ENCODE measurements at places on chromosomes 3 and 15.

DNA sequence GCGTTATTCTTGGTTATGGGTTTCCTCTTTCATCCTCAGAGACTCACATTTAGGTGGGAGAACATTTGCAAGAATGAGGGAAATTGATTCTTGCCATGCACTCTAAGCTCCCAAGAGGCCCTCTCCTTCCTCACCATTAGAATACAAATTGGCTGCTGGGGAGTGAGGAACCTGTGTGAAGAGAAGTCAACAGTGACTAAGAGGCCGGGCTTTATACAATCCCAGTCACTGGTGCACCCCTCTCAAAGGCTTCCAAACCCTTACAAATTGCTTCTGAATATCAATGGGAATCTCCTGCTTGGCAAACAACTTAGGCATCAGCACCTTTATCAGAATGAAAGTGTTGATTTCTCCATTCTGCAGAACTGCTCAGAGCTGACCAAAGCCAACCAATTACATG, 16.5 kb upstream of the RGMA start:
- no peak for DNase-seq

DNA sequence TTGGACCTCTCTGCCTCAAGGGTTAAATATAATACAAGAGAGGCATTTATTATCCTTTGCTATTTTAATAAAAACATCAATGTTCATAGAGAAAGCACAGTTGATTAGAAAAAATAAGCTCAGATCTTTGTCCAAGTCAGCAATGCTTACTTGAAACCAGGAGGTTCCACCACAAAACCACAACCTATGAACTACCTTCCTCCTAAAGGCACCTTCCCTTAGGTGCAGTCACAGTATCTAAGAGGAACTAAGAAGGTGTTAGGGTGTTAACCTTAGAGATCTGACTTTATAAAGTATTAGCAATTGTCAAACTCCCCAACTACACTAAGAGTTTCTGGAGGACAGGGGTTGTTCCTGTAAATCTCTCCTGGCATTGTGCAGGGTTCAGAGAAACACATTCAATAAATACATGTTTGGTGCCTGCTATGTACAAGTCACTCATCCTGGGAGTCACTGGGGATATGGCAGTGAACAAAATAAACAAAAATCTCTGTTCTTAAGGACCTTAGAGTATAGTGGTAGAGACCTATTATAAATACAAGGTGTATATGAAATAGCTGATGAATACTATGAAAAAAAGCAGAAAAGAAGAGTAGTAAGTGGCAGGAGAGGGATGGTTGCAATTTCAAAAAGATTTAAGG, 208.6 kb downstream of the NFKBIZ start:
- DNase-seq: no peak

GRCh38 chr15:85649372-85649771, 145.4 kb downstream of the KLHL25 start:
- DNase-seq: no peak

DNA sequence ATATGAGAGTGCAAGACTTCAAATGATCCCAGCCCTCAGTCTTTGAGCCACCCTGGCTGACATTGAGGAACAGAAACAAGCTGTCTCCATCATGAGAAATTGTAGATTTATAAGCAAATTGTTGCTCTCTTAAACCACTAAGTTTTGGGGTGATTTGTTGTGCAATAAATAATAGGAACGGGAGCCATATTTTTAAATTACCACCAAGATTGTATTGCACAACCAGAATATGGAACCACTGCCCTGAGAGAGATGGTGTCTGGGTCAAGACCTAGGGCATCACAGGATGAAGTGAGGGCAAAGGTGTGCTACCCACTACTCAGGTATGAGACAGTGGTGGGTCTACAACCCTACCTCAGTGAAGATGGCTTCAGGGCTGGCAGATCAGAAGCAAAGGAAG, 2.3 kb upstream of the CFAP92 start:
- no peak for DNase-seq

DNA sequence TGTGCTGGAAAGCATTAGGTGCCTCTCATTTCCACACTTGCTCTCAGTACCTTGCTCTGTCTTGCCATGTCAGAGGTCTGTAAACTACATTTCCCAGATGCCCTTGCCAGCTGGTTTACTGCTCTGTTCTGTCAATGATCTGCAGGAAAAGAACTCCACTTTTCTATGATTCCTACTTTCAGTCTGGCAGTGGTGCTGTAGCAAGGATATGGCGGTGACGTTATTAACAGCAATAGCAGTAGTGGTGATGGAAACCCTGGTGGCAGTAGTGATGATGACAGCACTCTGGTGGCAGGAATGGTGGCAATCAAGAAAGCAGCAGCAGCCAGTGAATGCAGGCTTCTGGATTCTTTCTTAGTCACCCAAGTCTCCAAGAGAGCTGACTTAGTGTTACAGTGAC, 665.2 kb downstream of the DIPK2A start:
- DNase-seq: no peak

DNA sequence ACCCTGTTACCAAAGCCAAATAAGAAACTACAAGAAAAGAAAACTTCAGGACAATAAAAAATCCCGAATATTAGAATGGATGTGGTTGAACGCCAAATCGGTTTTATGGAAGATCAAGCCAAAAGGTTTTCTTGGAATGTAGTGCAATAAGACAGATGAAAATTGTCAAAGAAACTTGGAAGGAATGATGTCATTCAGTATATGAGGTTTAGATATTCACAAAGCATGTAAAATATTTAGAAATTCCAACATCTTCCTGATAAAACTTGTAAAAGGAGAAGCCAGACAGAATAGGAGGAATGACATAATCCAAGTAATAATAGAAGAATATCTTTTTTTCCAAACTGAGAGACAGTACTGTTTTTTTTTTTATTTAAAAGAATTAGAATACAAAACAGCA, 130.3 kb upstream of the ZPLD1 start:
- no peak for DNase-seq

- DNase-seq: no peak
Measured at GRCh38 chr15:43883571-43883970, 56.8 kb downstream of the WDR76 start.

GRCh38 chr15:57213862-57214261, 162.4 kb upstream of the CGNL1 start:
- DNase-seq: no peak

DNA sequence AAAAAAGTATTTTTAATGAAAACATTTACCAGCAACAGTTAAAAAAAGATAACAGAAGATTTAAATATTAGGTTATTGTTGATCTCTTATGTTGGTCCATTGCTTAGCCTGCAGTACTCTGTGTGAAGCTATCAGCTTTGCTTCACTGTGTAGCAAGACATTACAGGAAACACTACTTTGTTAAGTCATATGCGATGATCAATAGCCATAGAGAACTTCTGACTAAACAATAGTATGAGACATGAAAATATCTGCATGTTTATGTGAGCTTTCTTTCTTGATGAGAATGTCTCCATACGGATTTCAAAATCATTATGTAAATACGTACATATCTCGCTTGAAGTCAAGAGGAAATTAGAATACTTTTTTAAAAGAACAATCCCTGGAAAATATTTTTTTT, 27.0 kb upstream of the CAPN3 start:
- DNase-seq: no peak

DNA sequence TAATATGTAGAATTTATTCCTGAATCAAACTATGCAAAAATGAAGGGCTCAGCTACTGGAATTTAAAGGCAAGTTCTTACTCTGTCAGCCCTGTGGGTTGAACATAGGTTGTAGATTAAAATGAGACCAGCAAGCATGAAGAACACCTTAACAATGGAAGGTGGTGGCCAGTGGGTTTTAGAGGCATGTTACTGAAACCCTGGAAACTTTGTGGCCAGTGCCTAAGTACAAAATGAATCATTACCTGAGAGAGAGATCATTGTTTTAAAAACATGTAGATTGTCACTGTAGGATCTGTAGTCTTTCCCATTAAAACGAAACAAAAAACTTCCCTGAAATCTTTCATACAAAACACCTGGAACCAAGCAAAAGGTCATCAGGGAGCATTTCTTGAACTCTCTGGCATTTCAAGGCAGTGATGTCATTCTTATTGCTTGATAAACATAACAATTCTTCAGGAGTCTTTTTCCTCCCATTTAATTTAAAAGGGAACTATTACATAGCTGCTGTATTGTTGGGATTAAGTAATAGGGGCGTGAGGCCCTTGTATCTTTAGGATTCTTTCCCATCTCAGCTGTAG, 51.8 kb downstream of the TMEM108 start:
- no peak for DNase-seq

GRCh38 chr3:114803042-114803695, 343.9 kb downstream of the ZBTB20 start:
- no peak for DNase-seq

GRCh38 chr3:146154995-146155394, 6.0 kb downstream of the PLOD2 start:
- DNase-seq: no peak

- DNase-seq: no peak
Measured at GRCh38 chr3:16881896-16882630, 2.7 kb upstream of the PLCL2 start.

DNA sequence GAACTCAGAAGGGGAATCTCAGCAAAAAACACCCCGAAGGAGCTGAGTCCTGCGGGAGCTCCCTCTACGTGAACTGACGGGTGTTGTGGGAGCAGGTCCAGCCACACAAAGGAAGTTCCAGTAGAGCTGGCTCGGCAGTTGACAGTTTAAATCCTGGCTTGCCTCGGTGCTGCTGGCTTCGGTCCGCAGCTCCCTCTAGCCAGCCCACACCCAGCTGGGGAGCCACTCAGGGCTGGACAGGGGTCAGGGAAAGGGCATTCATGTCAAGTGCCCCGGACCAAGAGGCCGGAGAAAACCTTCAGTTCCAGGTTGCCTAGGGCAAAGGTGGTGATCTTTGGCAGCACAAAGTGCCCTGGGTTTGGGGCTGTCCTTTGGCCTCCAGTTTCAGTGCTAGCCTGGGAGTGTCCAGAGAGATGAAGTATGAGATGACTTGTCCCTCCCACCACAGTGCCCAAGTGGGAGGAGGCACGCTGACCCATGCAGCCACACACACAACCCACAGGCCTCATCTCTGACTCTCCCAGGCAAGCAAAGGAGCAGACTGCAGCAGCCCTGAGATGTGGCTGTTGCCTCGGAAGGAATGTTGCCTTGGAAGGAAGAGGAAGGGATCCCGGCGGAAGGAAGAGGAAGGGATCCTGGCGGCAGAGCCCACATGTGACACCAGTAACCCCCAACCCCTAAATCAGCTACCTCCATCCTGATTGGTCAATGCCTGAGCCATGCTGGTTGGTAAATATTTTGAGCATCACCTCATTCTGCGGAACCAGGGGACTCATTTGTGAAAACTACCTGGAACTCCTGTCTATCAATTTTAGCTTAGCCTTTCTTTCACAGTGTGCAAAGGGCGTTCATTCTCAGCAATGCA, 13.9 kb upstream of the ANPEP start:
- DNase-seq: no peak

DNA sequence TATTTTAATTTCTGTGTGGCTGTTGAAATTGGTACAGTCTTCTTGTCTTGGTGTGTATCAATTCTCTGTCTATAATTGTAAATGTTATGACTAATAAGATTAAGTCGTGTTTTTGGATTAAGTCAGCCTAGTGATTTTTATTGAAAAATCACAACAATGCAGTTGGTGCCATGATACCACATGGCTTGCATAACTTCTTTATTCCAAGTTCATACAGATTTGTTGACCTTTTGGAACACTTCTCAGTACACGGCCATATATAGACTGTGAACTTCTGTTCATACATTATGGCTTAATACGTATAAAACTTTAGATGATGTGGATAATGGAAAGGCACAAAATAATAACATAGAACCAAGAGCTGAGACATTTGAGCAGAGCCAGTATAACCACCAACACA, 121.2 kb upstream of the NAALADL2 start:
- no peak for DNase-seq

Measured in mucosa of descending colon (tissue), 3 donors.